ENCODE measurements at places on chromosomes 11 and 22. TPM values are rescaled to one million over a fixed set of nuclear protein-coding genes. Genes with fewer than 3 reads are reported as not detected.

IL17RA gene
- total RNA-seq, result 10.1 TPM

ACTN3 gene
- not detected for total RNA-seq

BTG4 gene
- not detected for total RNA-seq

RAB39A gene
- total RNA-seq, result not detected

SHANK3 gene
- total RNA-seq, result 5.2 TPM

PGA5 gene
- total RNA-seq, result not detected

RCOR2 gene
- total RNA-seq, result 0.23 TPM

DEUP1 gene
- total RNA-seq, result not detected

APOL3 gene
- 1.4 TPM for total RNA-seq

HTR3B gene
- total RNA-seq, result not detected

CCDC88B gene
- 3.9 TPM for total RNA-seq

IFTAP gene
- 18.5 TPM for total RNA-seq

CRYBB3 gene
- total RNA-seq, result not detected

PLAAT2 gene
- not detected for total RNA-seq

FGF4 gene
- total RNA-seq, result not detected

KCNQ1OT1 gene
- 0.31 TPM for total RNA-seq

FADD gene
- 46.4 TPM for total RNA-seq

TRIM66 gene
- total RNA-seq, result 1.3 TPM

SOX10 gene
- total RNA-seq, result not detected

PTGDR2 gene
- total RNA-seq, result not detected

ARHGAP8 gene
- total RNA-seq, result 15.6 TPM

SCGB1D2 gene
- total RNA-seq, result not detected

FAM111A gene
- total RNA-seq, result 11.5 TPM

GDPD5 gene
- total RNA-seq, result 7.4 TPM

SF3B2 gene
- 132 TPM for total RNA-seq

DDIAS gene
- total RNA-seq, result 4.7 TPM

LGALS12 gene
- total RNA-seq, result not detected

OTOG gene
- total RNA-seq, result not detected

GLYATL2 gene
- 1.1 TPM for total RNA-seq

TMPRSS13 gene
- total RNA-seq, result 0.70 TPM

MOB2 gene
- 32.6 TPM for total RNA-seq

PGM2L1 gene
- 1.7 TPM for total RNA-seq

ZC3H12C gene
- 5.6 TPM for total RNA-seq

TPBGL gene
- not detected for total RNA-seq

CSRP3 gene
- not detected for total RNA-seq

SMC1B gene
- total RNA-seq, result not detected

TRIM48 gene
- not detected for total RNA-seq

GRM5 gene
- not detected for total RNA-seq

EPS8L2 gene
- 124 TPM for total RNA-seq

SLC2A11 gene
- 3.3 TPM for total RNA-seq

TRIM5 gene
- 27.4 TPM for total RNA-seq

EHD1 gene
- total RNA-seq, result 92.0 TPM

C11orf87 gene
- under 0.01 TPM for total RNA-seq

CD82 gene
- total RNA-seq, result 69.7 TPM

RTN4RL2 gene
- total RNA-seq, result 0.31 TPM
